ENCODE measurements at places on chromosomes 1 and 21.

- no peaks in the 10 kb centered on the region for H3K4me1 ChIP-seq
- DNase-seq, result no peak
- H3K4me3 ChIP-seq, result no peak overlapping the region
- H3K27ac ChIP-seq, result no peak overlapping the region
Observed at GRCh38 chr1:107590900-107591622, 373.9 kb downstream of the VAV3 start.

GRCh38 chr1:248884632-248885295 lies 21.3 kb upstream of the PGBD2 start:
- peaks cover 5% of the 10 kb centered on the region for H3K4me1 ChIP-seq
- H3K27ac ChIP-seq, result no peak overlapping the region
- no peak for DNase-seq
- no peak overlapping the region for H3K4me3 ChIP-seq
- H3K36me3 ChIP-seq, result no peaks in the 10 kb centered on the region
- no peaks in the 10 kb centered on the region for H3K27me3 ChIP-seq

DNA sequence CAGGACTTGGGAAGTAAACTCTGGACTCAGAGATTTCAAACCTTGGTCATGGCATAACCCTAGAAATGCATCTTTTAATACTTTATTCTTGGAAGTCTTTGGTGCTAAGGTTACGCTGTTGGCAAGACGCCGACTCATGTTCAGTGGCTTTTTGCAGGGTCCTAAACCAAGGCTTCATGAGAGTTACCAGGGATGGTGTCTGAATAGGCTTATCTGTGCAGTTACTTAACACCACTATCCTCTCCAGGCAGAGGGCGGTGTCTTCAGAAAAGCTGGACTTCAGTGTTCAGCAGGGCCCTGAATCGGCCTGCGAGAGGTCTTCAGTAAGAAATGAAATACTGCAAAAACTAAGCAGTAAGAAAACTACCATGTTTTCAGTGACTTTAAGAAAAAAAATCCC lies 58.3 kb downstream of the SIM2 start:
- no peak for DNase-seq
- H3K36me3 ChIP-seq, result peaks cover 19% of the 10 kb centered on the region
- no peak overlapping the region for H3K27ac ChIP-seq
- H3K27me3 ChIP-seq, result no peaks in the 10 kb centered on the region

DNA sequence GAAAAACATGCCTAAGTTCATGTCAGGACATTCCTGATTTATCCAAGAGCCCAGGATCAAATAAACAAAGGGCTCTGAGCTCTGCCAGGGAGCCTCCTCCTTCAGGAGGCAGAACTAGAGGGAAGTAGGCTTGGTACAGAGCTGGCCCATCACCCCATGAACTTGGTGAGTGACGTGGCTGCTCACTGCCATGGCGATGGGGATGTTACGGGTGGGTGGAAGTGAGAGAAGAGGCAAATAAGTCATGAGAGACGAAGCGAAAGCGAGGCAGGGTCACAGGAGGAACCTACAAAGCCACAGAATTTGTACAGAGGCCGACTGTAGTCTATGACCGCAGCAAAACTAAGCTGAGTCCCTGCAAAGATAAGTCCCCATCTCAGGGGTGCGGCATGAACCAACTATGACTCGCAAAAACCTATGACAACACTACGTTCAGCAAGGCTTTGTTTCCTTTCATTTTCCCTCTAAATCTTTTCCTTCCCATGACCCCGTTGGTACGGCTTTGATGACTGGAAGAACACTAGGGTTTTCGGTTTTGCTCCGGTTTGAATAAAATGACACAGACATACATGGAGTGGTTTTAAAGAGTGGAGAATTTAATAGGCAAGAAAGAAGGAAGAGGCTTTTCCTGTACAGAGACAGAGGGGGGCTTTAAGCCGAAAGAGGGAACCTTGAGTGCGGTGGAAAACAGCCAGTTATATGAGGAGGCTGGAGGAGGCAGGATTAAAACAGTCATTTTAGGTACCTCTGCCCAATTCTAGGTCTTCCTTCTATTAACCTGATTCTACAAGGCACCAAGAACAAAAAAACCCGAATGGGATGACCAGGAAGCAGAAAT lies 74.1 kb downstream of the CD46 start:
- H3K36me3 ChIP-seq, result no peaks in the 10 kb centered on the region
- H3K27ac ChIP-seq, result peak overlapping the region; percentile 98
- no peak overlapping the region for H3K4me3 ChIP-seq
- no peak for DNase-seq
- peaks cover 78% of the 10 kb centered on the region for H3K4me1 ChIP-seq
